ENCODE measurements at places on chromosomes 6 and 20.

GRCh38 chr20:49787371-49788357 is 25.0 kb upstream of the SLC9A8 start:
- DNase-seq: no peak

GRCh38 chr6:3540253-3540820 is 83.5 kb upstream of the SLC22A23 start:
- peak; percentile 4 for DNase-seq

GRCh38 chr20:60283281-60283680 is 325.1 kb downstream of the CDH26 start:
- DNase-seq: no peak

GRCh38 chr20:51116765-51117686 is 94.1 kb upstream of the KCNG1 start:
- DNase-seq: no peak

DNA sequence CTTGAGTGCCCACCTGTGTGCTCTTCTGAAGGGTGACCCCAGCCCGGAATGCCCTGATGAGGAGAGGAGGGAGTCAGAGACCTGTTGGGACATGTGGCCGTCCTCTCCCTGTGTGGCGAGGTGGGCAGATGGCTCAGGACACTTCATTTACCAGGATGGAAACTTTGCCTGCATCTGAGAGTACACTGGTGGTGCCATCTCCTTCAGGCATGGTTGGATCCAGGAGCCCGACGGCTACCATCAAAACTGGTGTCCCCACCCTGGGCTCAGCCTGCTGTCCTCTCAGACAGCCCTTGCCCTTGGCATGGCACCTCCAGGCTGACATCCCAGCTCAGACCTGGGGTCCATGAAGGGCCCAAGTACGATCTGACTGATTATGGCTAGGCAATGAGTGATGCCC is 7.0 kb upstream of the OSBPL2 start:
- no peak for DNase-seq

DNA sequence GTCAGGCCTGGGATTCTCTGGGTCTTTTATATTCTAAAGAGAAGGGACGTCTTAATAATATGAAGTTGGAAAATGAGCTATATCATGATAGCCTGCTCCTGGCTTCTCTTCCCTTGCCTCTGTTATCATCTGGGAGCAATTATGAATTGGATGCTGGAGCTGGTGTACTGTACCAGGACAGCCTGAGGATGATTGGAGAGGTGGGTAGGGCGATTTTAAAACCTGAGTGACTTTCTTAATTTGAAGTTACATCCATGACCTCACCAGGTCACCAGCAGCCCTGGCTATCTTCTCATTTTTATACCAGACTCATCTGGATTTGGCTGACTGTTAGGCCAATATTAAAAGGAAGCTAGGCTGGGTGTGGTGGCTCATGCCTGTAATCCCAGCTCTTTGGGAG is 317.6 kb downstream of the CLIC5 start:
- peak; percentile 1 for DNase-seq

DNA sequence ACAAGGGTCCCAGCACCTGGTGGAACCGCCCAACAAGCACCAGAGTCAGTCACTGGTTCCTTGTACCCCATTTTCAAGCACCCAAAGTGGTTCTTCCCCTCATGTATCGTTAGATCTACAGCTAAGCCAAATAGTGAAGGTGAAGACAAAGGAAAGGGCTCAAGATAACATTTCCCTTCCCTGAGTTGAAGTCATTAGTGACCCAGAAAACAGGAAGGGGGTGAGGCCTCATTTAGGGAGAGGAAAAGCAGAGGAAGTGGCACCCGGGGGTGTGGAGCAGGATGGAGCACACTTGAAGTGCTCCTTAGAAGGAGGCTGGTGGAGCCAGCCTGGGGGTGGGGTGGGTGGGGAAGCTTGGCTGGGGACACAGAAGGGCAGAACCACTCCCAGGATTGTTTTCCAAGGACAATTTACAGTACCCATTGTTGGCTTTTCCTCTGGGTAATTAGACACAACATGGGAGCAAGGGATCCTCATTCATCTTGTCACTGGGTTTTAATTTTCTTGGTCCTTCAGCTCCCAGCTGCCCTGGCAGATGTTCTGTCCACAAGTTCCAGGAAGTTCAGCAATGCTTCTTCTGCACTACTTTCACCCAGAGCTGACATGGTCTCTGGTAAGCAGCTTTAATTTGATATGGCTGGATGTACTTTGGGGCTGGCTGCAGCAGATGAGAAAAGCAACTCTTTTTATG is 73.3 kb upstream of the CD93 start:
- no peak for DNase-seq

GRCh38 chr6:2155206-2155605 is 90.2 kb downstream of the GMDS start:
- no peak for DNase-seq

DNA sequence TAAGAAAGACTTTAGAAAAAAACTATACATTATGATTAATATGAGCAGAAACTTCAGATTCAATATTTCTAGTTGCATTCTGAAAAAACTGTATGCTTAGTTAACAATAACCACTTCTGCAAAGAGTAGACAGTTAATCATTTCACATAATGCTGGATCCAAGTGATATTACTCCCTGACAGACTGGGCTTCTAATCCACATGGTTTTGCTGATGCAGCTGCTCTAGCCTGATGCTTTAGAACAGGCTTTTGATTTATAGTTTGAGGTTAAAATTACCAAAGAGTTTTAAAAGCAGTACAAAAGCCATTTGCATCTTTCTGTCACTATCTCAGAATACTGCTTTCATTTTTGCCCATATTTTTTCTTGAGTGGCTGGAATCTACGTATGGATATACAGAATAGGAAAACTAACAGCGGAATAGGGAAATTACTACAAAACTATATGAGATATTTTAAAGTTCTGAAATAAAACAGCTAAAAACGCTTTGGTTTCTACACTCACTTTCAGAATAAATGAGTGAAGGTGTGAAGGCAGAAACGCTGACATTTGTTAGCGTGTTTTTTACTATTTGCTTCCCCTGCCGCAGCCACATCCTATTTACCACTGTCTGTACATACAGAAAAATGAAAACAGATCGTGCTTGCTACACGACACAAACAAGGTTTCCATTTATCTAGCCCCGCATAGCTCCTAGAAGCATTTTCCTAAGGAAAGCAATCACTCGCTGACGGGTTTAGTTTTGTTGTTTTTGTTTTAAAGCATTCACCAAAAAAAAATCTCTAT is 61.7 kb downstream of the METTL24 start:
- DNase-seq: peak; percentile 41

DNA sequence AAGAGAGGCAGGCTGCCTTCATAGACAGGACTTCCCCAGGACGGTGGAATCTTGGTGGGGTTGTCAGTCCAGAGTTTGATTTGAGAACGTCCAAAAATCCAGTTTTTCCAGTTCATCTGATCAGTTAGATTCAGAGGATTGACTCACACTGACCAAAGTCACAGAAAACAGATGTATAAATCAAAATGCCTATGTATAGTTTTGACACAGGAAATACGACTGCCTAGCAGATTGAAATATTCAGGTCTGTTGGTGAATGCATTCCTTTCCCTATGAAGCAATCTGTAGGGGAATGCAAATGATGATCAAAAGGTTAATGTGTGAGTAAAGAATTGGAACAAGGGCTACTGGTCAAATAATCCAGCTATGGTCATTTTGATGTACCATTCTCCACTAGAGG is 29.7 kb upstream of the GFOD1 start:
- no peak for DNase-seq

- no peak for DNase-seq
Measured at GRCh38 chr6:130164251-130164650, 58.5 kb downstream of the SAMD3 start.
